ENCODE measurements at places on chromosomes 1 and 21. TPM values are rescaled to one million over a fixed set of nuclear protein-coding genes. Genes with fewer than 3 reads are reported as not detected.

Gene ADGRL4
- total RNA-seq, result 12.5 TPM

Gene CALML6
- not detected for total RNA-seq

GRCh38 chr1:3024019-3024418 lies 2.8 kb downstream of the ACTRT2 start:
- no peak overlapping the region for H3K4me3 ChIP-seq
- no peak overlapping the region for H3K27ac ChIP-seq
- no peaks in the 10 kb centered on the region for H3K36me3 ChIP-seq
- no peaks in the 10 kb centered on the region for H3K27me3 ChIP-seq
- no peak for DNase-seq
- H3K4me1 ChIP-seq, result no peaks in the 10 kb centered on the region

- peaks cover 12% of the 10 kb centered on the region for H3K4me1 ChIP-seq
- no peak for DNase-seq
- H3K27ac ChIP-seq, result no peak overlapping the region
- H3K36me3 ChIP-seq, result no peaks in the 10 kb centered on the region
- H3K27me3 ChIP-seq, result peaks cover 28% of the 10 kb centered on the region
These were observed 2.3 kb upstream of the BCAN start for GRCh38 chr1:156639601-156640101.

DNA sequence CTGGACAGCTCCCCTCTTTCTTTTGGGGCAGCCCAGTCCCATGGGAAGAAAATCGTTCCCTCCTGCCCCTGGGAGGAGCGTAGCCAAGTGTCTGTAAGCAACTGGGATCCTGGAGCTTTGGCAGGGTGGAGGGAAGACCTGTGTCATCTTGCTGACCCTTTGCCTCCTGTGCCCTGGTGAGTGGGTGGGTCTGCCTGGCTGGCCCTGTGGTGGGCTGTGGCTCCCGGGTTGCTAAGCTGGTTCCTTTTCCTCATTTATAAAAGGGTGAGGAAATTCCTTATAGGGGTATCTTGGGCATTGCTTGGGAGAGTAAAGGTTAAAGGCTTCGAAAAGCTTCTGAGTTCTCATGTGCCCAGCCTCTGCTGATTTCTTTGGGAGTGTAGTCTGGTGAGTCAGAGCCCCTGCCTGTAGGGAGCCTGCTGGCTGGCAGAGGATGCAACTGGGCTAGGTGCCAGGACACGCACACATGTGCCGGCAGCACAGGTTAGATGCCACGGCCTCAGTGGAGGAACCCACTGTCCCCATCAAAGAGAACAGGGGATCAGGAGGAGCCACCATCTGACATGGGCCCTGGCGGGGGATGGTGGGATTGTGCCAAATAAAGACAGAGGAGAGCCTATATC lies 85.2 kb downstream of the ARHGEF10L start:
- H3K27ac ChIP-seq, result no peak overlapping the region
- H3K27me3 ChIP-seq, result no peaks in the 10 kb centered on the region
- H3K4me1 ChIP-seq, result peaks cover 4% of the 10 kb centered on the region
- no peak for DNase-seq
- H3K36me3 ChIP-seq, result no peaks in the 10 kb centered on the region

GRCh38 chr1:114154146-114154962 lies 685 bp upstream of the SYT6 start:
- DNase-seq, result peak; percentile 73
- H3K4me3 ChIP-seq, result no peak overlapping the region
- H3K27ac ChIP-seq, result no peak overlapping the region

Measured in upper lobe of left lung (tissue), 6 donors.